ENCODE measurements at places on chromosomes 6 and 20. TPM values are rescaled to one million over a fixed set of nuclear protein-coding genes. Genes with fewer than 3 reads are reported as not detected.

Gene MAP7
- total RNA-seq, result 28.4 TPM

Gene HSPA12B
- total RNA-seq, result 5.9 TPM

Gene SH3BGRL2
- total RNA-seq, result 63.2 TPM

Gene KIF3B
- 52.0 TPM for total RNA-seq

Gene OR2J3
- not detected for total RNA-seq

Gene WFDC10B
- not detected for total RNA-seq

Gene RAD21L1
- total RNA-seq, result not detected

DNA sequence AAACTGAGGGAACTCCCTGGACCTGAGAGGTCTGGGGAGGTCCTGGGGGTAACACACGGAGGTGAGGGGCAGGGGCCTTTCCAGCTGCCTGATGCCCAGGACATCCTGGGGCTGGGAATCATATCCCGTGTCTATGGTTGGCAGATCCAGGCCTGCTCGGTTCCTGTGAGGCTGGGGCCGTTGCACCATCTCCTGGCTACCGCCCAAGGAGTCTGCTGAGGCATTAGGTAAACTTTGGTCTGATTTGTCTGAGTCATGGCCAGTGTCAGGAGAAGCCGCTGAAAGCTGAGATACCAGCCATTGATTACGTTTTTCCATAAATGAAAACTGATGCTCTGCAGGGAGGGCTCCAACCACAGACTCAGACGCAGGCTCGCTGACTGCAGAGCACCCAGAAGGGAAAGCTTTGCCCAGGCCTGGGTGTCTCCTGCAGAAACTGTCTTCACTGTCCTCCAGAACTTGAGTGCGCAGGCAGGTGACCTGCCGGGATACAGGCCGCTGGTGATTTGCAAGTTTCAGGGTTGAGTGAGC, 14.2 kb downstream of the TRAF3IP2 start:
- peak; percentile 69 for DNase-seq

Gene FAM229B
- 0.93 TPM for total RNA-seq

Gene RIMS4
- total RNA-seq, result 0.51 TPM

Gene ZNF165
- total RNA-seq, result 3.9 TPM

DNA sequence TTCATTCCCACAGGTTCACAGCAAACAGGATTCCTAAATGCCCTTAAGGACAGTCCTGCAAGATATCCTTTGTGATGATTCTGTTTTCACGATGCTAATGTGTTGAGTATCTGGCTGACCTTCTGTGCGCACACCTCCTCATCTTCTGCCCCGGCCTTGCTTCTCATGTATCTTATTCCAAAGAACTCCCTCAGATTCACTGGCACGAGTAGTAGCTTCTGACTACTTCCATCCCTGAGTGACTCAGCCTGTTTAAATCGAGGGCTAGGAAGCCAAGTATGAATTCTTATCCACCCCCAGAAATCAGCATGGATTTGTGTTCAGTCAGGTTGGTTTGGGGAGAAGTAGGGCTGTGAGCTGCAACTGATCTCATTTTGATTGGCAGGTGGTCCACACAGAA, 190.2 kb upstream of the SNX9 start:
- DNase-seq, result no peak

- no peak for DNase-seq
Measured at GRCh38 chr20:53387983-53388675, 205.5 kb downstream of the ZNF217 start.

Gene GHRH
- total RNA-seq, result not detected

Gene BTNL2
- not detected for total RNA-seq

DNA sequence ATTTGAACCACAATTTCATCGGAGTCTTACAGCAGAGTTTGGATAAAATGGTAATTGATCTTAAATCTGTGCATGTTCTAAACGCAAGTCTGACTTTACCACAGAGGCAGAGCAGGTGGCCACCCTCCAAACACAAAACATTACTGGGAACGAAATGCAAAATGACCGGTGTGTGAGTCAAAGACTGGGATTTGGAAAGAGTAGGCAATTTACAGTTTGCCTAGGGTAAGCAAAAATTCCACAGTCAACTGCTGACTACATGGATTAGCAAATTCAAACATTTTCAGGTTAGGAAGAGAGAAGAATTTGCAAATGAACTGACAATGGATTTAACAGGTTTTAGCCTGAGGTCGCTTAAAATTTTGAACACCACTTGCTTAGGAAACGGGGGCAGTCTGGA, 444.4 kb downstream of the HDGFL1 start:
- no peak for DNase-seq

DNA sequence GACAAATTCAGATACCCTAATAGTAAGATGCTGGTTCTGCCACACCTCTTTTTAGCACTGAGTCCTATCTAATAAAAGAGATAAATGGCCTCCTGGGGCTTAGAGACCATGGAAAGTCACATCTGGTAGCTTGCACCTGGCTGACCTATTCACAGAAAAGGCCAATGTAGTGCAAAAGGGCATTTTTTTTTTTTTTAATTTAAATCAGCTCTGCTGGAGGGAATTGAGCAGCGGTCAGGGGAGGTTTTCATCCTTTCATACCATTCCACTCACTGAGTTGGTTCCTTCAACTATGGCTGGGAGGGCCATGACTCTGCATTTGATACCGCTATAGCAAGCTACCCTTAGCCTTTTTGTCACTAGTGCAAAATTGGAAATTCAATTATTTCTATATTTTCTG, 20.1 kb upstream of the HS3ST5 start:
- DNase-seq, result no peak

DNA sequence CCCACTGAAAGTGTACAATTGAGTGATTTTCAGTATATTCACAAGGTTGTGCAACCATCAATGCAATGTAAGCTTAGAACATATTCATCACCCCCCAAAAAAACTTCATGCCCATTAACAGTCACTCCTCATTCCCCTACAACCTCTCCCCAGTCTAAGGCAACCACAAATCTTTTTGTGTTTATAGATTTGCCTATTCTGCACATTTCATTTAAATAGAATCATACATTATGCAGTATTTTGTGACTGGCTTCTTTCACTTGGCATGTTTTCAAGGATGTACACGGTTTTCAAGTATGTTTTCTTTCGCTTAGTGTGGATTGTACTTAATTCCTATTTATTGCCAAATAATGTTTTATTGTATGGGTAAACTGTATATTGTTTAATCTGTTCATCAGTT, 329.3 kb upstream of the RNF24 start:
- DNase-seq, result no peak

Gene TRIM15
- 51.4 TPM for total RNA-seq

DNA sequence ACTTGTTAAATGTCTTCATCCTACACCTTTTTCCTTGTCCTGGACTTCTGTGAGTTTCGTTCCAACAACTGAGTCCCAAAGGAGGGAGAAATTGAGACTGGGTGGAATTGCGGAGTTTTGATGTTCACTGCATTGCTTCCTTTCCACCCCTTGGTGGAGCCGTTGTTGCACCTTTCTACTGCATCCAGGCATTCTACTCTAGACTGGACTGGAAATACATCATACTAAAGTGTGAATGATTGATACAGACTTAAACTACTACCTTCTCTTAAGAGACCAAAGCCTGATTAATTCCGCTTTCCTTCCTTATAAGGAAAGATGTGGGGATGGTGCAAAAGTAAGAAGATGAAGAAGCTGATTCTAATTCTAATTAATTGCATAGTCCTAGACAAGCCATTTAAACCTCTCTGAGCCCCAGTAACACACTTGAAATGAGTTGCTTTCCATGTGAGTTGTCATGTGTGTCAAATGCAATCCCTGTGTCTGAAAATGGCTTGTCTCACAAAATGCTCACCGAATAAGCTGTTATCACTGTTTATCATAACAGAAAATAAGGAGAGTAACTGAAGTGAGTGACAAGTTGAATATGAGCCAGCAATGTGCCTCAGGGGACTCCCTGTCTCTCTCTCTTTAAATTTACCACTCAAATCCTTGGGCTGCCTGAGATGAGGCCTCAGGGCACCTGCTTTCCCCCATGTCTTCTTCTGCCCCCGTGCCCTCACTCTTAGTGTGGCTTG, 338.3 kb upstream of the CHD6 start:
- DNase-seq, result no peak

Gene IPCEF1
- total RNA-seq, result 1.8 TPM

Gene HS3ST5
- total RNA-seq, result 0.12 TPM

Gene ANGPT4
- not detected for total RNA-seq

Gene BNIP5
- total RNA-seq, result 12.6 TPM

GRCh38 chr20:38843346-38843745, 37.8 kb downstream of the PPP1R16B start:
- no peak for DNase-seq

Gene CYP39A1
- 4.1 TPM for total RNA-seq

All from mucosa of descending colon (tissue), 3 donors.